Suprapubic skin (tissue), 4 donors: ENCODE measurements at places on chromosomes 3 and 15. TPM values are rescaled to one million over a fixed set of nuclear protein-coding genes. Genes with fewer than 3 reads are reported as not detected.

DNA sequence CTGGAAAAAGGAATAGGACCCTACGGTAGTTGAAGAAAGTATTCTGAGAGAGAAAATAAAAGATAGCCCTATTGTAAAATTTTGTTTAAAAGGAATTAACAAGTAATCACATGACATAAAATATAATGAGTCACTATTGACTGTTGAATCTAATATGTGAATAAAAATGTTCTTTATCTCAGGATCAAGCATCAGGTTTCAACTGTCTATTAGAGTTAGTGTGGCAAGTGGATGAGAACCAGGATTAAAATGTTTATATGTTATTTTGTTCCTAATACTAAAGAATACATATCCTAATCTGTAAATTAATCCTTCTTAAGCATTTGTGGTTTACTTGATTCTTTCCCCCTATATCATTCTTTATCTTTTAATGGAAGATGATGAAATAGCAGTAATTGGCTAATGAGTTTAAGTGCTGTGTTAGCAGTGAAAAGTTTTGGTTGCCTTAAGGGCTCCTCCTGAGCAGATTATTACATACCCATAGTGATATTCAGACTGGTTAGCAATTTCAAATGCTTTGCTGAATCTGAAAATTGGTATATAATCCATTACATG, 101.8 kb upstream of the BCHE start:
- H3K27ac ChIP-seq: no peak overlapping the region
- DNase-seq: no peak
- H3K36me3 ChIP-seq: no peaks in the 10 kb centered on the region
- H3K4me3 ChIP-seq: no peak overlapping the region
- H3K27me3 ChIP-seq: no peaks in the 10 kb centered on the region
- no peaks in the 10 kb centered on the region for H3K4me1 ChIP-seq

DNA sequence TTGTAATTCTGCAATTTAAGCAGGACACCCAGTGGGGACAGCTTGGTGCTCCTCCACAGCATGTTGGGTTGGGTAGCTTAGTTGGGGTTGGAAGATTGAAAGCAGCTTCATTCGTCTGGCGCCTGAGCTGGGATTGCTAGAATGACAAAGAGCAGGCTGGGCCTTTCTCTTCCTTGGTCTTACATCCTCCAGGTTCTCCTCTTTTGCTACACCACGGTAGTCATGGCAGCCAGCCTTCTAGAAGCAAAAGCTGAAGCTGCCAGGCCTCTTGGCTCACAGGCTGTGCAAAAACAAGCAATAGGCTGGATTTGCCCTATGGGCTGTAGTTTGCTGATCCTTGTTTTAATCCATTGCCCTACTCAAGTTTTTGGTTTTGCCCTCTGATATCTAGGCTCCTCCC, 3.2 kb upstream of the ANXA2 start:
- peaks cover 25% of the 10 kb centered on the region for H3K4me1 ChIP-seq
- no peak overlapping the region for H3K27ac ChIP-seq
- no peak for DNase-seq
- H3K27me3 ChIP-seq: no peaks in the 10 kb centered on the region
- no peak overlapping the region for H3K4me3 ChIP-seq

GRCh38 chr3:186059192-186059591, 49.7 kb downstream of the ETV5 start:
- H3K27me3 ChIP-seq: no peaks in the 10 kb centered on the region
- no peak overlapping the region for H3K27ac ChIP-seq
- DNase-seq: no peak
- H3K4me3 ChIP-seq: no peak overlapping the region
- peaks cover 21% of the 10 kb centered on the region for H3K36me3 ChIP-seq
- H3K4me1 ChIP-seq: no peaks in the 10 kb centered on the region

Gene PROK2
- not detected for total RNA-seq

Gene XCR1
- total RNA-seq: not detected

DNA sequence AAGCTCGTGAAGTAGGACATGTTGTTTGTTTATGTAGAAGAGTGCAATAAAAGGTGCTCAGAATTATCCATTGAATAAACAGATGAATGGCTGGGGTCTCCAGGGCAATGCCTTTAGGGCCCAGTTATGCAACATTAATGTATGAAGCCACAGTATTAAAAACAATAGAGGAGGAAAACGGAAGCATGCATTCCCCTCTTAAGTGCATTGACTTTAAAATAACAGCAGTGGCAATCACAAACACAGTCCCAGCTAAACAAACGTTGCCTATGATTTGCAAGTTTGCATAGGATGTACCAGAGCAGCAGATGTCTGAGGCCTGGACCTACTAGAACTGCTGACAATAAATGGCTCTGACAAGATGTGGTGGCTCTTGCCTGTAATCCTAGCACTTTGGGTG, 60.6 kb upstream of the GCNT3 start:
- no peaks in the 10 kb centered on the region for H3K4me1 ChIP-seq
- H3K27me3 ChIP-seq: no peaks in the 10 kb centered on the region
- no peak overlapping the region for H3K4me3 ChIP-seq
- DNase-seq: no peak

DNA sequence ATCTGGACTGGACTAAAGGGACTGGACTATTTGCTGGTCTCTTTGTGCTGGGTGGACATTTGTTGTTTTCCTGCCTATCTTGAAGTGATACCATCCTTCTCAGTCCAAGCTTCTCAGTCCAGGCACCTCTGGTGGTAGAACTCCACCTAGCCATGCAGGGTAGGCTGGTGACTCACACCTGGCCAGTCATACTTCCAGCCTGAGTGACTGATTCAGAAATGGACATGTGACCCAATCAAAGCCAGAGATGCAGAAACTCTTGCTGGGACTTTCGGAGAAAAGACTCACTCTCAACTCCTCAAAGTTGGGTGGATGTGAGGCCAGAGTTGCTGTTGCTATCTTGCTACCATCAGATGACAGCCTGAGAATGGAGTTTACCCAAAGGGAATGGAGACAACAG, 5.6 kb upstream of the ASB14 start:
- H3K36me3 ChIP-seq: no peaks in the 10 kb centered on the region
- no peaks in the 10 kb centered on the region for H3K27me3 ChIP-seq
- no peak for DNase-seq

DNA sequence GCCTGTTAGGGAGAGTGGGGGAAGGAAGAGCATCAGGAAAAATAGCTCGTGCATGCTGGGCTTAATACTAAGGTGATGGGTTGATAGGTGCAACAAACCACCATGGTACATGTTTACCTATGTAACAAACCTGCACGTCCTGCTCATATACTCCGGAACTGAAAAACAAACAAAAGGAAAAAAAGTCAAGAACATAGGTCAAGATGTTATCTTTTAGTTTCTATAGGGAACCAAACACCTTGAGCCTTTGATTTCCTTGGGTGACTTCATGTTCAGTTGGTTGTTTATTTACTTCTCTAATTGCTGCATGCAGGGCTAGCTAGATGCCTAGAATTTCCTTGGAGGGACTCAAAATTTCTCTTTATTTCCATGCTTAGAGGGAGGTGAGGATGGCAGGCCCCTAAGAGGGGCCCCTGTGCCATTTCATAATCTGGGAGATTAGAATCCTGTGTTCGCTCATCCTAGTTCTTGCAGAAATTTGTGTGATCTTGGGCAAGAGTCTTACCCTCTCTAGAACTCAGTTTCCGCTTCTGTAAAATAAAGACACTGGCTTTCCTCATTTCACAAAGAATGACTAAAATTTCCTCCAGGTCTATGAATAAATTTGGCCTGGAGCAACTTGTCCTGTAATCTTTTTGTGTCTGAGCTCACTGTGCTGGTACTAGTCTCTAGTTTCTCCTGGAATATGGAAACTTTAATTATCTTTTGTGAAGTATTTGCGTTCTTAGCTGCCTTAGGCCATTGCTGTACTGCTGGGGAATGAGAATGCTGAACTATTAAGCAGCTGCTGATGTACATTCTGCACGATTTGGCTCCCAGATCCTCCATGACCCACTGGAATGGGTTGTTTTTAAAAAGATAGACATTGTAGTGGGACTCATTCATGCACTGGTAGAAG, 457.5 kb downstream of the EDEM1 start:
- H3K4me3 ChIP-seq: no peak overlapping the region
- no peaks in the 10 kb centered on the region for H3K27me3 ChIP-seq
- no peaks in the 10 kb centered on the region for H3K4me1 ChIP-seq
- H3K27ac ChIP-seq: no peak overlapping the region
- no peaks in the 10 kb centered on the region for H3K36me3 ChIP-seq

Gene PGBD4
- 0.83 TPM for total RNA-seq

Gene EPHB1
- 8.5 TPM for total RNA-seq

DNA sequence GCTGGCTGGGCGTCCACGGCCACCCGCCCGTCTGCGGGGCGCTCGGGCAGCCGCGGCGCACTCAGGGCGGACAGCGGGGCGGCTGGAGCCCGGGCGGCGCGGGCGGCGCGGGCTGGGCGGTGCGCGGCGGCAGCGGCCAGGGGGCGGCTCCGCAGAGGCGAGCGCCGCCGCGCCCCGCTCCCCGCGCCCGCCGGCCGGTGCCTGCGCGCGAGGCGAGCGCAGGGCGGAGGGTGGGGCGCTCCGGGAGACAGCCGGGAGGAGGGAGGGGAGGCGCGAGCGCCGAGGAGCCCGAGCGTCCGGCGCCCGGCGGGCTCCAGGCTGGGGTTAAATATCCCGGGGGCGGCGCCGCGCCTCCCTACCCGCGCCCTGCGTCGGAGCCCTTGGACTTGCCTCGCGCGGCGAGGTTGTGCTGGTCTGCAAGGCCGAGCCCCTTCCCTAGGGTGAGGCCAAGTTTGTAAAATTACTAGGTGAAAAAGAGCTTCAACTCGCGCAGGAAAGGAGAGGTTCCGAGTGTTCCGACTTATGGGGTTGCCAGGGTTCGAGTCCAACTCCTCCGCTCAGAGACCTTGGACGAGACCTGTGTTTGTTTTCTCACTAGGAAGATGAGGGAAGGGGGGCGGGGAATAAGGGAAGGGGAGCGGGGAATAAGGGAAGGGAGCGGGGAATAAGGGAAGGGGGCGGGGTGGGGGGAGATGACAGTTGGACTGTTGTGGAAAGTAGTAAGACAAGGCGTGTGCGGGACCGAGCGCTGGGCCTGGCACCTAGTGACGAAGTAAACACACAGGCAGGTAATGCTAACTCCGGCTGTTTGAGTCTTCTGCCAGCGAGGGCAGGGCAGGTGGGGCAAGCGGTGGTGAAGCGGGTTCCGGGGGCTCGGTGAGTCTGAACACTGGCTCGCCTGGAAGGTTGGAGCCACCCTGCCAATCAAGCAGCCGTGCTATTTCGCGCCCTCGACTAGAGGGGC, at the start of gene TNFAIP8L3:
TSS of gene TNFAIP8L3 (minus strand) at position 301 of the 964 bp plus-strand sequence. CDS start 311 bp downstream, outside the sequence.
- peaks cover 6% of the 10 kb centered on the region for H3K27me3 ChIP-seq
- peak within 1 kb of the TSS; percentile 73 for H3K27ac ChIP-seq
- H3K36me3 ChIP-seq: no peaks in the 10 kb centered on the region

DNA sequence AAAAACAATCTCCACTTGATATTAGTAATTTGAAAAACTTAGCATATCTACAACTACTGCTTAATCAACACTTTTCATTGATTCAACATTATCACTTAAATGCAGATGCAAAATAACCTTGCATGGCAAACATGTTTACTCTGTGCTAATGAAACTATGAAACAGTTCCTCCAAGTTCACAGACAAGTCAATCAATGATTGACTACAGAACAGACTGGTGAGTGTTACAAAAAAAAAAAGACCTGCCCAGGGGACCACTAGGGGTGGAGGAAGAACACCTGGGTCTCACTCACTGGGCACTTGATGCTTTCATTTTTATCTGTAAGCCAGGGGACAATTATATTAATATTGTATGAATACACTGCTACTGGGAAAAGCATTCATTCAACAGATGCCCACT, 4.3 kb upstream of the NR2C2 start:
- no peak overlapping the region for H3K4me3 ChIP-seq
- DNase-seq: no peak
- H3K27ac ChIP-seq: no peak overlapping the region
- peaks cover 21% of the 10 kb centered on the region for H3K4me1 ChIP-seq

Gene FANCD2
- 8.5 TPM for total RNA-seq

- no peaks in the 10 kb centered on the region for H3K27me3 ChIP-seq
- H3K4me1 ChIP-seq: peaks cover 33% of the 10 kb centered on the region
- DNase-seq: no peak
- no peak overlapping the region for H3K4me3 ChIP-seq
- H3K36me3 ChIP-seq: no peaks in the 10 kb centered on the region
Observed at GRCh38 chr3:8499181-8499611, 2.4 kb upstream of the LMCD1 start.

Gene UBAP1L
- total RNA-seq: 4.7 TPM

DNA sequence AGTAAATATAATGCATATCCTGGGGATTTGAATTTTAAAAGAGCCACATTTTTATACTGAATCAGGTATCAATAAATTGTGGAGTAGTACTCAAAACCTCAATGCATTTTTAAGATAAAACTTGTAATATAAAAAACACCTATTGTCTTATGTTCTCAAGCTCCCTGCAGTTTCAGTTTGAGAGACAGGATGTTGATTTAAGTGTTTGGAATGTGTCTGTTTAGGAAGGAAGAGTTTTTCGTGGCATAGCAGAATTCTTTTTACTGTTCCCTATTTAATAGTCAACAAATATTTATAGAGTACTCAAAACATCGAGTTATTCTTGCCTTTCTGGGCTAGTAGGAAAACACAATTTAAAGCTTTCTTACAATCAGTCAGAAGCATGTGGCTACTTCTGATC, 146.1 kb upstream of the BCHE start:
- no peaks in the 10 kb centered on the region for H3K36me3 ChIP-seq
- no peaks in the 10 kb centered on the region for H3K4me1 ChIP-seq

DNA sequence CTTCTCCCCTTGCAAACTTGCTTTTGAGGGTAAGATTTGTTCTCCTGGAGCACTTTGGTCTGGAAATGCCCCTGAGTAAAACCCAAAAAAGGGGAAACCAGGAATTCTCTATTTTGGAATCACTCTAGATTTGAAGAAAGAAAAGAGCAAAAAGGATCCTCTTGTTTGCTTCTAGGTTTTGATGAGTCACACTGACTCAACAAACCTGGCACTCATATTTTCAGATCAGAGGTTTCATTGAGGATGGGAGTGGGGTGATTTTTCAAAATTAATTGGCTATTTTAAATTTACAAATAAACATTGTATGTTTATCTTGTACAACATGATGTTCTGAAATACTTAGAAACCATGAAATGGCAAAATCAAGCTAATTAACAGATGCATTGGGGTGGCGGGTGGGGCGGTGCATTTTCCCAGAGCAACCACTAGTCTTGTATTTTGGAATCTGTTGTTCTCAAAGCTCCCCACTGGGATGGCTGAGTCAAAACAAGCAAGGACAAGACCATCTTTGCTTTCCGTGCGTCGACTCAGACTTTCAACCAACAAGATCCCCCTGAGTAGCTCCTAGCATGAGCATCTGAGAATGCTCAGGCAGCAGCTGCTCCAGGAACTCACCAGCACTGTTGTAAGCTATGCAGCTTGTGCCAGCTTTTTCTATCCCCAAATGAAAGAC, 451.4 kb downstream of the WDR72 start:
- no peak overlapping the region for H3K4me3 ChIP-seq
- H3K36me3 ChIP-seq: no peaks in the 10 kb centered on the region
- no peaks in the 10 kb centered on the region for H3K27me3 ChIP-seq

- H3K27ac ChIP-seq: no peak overlapping the region
- no peaks in the 10 kb centered on the region for H3K36me3 ChIP-seq
Observed at GRCh38 chr3:59658274-59658673, 608.4 kb upstream of the CFAP20DC start.

Gene IGDCC3
- total RNA-seq: not detected
